Stimulated activated CD4-positive, alpha-beta T cell treated with anti-CD3 and anti-CD28 coated beads, Interleukin-1b, Interleukin-23, amount 100 ng/mL, for 48 hours (primary cell): ENCODE measurements at places on chromosomes 7 and 10.

GRCh38 chr7:101635484-101635883, 6.4 kb upstream of the MYL10 start:
- no peak for DNase-seq

DNA sequence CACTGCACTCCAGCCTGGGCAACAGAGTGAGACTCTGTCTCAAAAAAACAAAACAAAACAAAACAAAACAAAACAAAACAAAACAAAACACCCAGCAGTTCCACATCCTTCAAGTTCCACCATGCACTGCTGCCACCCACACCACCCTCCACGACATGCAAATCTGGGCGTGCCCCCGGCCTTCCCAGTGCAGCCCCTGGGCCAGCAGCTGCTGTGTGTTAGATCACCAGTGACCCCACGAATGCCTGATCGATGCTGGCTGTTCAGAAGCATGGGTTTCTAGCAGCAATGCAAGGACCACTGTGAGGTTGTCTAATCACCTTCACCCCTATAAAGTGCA, 36.3 kb downstream of the ELFN1 start:
- DNase-seq, result no peak

DNA sequence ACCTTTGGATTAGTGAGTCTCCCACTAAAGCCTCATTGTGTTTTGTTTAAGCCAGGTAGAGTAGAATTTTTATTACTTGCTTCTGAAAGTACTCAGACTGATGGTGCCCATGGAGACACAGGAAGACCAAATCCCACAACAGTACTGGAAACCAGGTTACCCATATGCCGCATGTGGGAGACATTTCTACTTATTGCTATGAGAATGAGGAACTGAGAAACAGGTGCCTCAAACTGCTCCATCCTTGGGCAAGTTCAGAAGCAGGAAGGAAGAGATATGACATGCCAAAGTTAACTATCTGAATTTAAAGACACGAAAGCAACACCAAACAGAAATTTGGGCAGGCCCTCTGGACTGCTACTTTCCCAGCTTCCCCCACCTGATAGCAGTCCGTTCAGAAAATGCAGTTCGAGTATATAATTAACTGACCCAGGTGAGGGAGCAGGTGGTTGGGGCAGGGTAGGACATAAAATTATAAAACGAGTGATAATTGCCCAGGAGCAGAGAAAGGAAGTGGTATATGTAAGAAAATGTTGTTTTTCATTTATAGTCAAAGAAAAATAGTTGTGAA, 382.3 kb upstream of the MTPN start:
- DNase-seq, result no peak

DNA sequence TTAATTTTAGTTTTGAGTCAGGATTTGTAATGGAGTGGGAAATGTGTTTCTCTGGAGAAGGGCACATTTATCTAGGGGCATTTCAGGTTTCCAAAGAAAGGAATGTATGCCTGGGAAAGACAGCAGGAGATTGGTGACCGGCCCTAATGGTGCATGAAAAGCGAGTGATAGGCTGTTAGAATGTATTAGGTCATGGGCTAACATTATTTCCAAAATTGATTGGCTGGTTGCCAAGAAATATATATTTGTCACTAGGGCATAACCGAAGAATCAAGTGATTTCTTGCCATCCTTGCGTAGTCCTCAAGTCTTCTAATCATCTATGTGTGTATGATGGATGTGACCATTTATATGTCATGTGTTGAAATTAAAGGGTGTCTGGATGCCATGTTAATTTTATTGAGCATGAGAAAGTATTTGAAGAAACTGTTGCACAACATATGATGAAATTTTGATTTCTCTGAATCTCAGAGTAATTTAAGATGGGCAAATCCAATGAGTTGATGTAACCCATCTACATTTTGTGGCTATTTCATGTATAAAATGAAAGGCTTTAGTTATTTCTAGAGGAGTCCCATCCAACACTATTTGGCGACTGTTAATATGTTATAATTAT, 248.4 kb downstream of the BMPER start:
- no peak for DNase-seq

GRCh38 chr10:128470321-128470965, 344.2 kb upstream of the MKI67 start:
- no peak for DNase-seq

DNA sequence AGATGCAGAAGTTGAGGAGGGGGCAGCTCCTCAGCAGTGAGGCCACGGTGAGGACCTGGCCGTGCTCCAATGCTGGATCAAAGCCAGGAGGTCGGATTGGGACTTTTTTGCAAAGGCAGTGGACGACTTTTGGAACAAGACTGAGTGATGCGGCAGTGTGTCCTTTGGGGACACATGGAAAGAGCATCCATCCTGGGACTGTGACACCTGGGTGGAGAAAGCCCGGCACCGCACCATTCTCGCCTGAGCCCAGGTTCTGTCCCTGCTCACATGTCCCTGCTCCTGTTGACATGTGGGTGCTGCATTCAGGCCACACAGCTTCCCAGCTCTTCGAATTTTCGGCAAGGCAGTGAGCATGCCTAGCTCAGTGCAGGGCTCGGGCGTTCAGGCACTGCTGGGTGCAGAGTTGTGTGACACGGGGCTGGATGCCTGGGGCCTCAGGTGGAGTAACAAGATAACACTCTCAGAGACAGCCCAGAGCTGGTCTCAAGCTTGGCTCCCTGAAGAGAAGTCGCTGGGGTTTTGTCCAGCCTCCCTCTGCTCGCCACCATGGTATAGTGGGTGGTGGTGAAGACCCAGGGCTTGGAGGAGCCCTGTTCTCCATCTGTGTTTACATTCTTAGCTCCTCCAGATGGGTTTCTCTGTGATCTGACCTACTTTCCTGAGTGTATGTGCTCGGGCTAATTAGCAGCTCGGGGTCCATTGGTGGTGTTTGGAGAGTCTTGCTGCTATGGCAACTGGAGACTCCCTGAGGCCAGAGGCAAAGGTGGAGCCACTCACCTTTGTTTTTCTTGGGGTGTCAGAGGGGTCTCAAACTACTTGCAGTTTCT, 111.7 kb upstream of the BTBD16 start:
- no peak for DNase-seq

- DNase-seq, result no peak
Measured at GRCh38 chr7:108598153-108598552, 28.5 kb downstream of the DNAJB9 start.

DNA sequence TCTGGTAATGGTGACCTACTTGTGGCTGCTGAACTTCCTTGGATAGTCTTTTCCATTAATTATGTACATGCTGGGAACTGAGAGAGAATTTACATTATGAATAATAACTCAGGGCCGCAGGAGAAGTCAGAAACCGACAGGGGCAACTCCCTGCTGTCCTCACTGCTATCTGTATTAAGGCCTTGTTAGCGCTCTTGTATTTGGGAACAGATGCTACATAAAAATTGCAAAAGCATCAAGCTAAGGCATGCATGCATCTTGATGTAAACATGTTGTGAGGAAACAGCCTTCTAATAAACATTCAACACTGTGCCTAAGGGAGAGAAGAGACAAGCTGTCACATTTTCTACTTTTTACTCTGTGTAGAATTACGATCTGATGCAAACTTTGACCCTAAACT, 158.4 kb downstream of the PARD3 start:
- no peak for DNase-seq
